ENCODE measurements at places on chromosomes 4 and X.

DNA sequence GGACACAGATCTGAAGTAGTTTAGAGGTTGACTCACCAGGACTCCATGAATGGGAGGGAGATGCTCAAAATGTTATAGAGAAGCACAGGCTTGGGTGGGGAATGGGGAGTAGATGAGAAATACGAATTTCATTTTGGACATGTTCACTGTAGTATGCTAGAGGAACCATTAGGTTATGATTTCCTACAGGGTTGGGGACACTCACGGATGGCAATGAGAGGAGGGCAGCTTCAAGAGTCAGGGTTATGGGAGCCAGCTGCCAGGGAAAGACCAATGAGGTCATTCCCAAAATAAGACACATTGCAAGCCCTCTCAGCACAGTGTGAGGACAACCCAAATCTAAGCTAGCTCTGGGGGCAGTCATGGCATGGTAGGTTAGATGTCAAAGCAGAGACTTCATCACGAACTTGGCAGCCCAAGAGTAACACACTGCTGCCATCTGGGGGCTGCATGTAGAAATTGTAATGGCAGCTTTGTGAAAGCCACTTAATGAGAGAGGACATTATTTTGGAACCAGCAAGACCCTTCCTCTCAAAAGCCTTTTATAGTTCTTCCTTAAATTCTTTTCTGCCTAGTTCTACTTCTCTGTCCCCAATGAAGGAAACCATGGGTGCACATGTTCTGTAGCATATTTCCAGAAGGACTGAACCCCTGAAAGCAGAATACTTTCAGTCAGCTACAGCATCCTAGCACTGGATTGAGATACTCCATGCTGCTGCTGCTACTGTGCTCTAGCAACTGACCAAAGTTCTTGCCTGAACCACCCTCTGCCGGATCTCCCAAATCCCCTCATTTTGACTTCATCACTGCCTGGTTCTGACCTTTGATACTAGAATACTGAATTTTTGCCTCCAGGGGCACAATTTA is 16.2 kb upstream of the ZCCHC12 start:
- no peak for DNase-seq

DNA sequence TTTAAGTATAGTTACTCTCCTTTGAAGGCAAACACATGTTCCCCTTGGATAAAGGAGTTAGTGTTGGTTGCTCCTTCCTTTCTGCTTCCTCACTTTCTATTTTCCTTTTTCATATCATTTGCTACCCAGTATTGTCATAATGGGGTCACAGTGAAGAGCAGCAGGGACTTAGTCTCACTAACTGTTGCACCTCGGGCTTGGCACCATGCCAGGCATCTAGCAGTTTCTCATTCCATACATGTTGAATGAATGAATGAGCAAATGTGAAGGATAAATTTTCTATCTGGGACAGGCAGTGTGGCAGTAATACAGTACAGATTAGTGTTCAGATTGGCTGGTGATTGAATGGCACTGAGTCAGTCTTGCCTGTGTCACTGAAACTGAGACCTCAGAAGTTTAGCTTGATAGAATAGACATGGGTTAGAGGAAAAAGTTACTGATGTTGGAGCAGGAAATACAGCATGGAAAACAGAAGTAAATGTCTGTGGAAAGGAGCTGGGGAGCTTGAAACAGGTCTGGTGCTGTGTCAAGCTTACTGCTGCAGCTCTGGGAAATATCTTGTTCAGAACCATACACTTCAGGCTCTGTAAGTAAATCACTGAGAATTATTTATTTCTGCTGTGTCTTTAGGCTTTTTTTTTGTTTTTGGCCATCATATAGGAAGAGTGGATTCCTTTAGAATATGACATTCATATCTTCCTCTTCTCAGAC is 55.8 kb upstream of the PITX2 start:
- no peak for DNase-seq

DNA sequence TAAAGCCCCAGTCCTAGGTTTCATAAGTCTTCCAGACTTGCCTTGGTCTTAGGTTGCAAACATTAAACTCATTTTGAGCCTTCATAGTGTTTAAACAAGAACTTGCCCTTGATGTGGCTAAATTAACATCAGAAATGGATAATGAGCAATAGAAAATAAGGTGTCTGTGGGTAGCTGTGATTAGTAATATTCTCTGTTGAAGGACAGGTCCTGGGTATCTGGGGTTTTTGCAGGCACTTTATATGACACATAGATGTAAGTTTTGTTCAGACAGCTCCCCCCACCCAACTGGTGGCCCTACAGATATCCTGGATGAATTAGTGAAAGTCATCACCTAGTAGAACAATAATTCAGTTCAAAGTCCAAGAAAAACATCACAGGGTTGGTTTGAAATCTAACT is 272.5 kb downstream of the PTTG2 start:
- no peak for DNase-seq

- no peak for DNase-seq
These were observed 236.9 kb downstream of the CAMK2D start for GRCh38 chr4:113524505-113525186.

DNA sequence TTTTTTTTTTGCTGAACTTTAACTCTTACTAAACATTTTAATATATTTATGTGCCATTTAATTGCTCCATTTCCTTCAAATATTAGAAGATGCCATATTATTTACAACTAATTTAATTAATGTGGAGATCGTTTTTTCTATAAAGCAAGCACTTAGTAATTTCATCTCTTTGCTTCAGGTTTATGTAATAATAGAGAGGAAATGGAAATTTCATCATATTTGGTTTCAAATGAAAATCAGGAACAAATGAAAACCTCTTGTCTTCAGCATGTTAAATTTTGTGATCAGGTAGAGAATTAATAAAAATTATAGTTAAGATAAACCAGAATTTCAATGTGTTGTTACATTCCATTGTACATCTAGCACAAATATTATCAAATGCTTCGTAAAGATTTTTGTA is 120.1 kb downstream of the SYNPO2 start:
- DNase-seq, result no peak

DNA sequence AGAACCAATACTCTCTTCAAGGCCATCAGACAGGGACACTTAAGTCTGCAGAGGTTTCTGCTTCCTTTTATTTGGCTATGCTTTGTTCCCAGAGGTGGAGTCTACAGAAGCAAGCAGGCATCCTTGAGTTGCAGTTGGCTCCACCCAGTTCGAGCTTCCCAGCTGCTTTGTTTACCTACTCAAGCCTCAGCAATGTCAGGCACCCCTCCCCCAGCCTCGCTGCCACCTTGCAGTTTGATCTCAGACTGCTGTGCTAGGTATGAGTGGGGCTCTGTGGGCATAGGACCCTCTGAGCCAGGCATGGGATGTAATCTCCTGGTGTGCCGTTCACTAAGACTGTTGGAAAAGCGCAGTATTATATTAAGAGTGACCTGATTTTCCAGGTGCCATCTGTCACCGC is 12.6 kb upstream of the UGT2B15 start:
- no peak for DNase-seq

DNA sequence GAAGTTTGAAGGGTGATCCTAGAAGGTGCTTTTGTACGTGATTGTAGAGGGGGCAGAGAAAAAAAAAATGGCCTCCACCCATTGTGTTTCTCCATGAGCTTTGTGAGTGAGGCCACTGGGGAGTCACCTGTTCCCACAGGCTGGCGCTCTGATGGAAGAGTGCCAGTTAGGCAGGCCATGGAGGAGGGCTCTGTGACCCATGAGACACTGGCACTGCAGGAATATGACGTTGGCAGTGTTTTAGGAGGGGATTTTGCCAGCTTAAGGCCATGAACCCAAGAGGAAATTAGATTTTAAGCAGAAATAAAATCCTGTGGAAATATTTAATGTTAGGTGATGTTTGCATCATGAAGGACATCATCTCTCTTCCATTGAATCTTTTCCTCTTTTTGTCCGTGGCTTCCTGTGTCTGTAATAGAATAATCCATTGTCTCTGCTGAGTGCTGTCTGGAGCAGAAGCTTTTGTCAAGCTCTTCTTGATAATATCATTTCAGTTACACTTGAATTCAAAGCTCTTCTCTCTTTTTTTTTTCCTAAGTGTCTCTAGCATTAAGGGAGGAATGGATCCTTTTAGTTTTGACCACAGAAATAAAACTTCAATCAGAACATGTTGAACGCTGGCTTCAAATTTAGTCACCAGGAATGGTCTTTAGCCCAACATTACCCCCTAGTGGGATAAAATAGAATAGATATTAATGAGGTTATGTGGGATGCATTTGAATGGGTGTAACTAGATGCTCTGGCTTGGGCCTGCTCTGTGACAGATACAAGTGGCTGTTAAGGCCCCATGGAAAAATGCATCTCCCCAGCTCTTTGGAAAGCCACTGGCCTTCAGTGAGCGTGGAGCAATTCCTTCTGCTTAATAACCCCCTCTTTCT is 41.0 kb upstream of the UCP1 start:
- no peak for DNase-seq

GRCh38 chr4:183443655-183444213 is 702 bp upstream of the CDKN2AIP start:
- peak; percentile 15 for DNase-seq

DNA sequence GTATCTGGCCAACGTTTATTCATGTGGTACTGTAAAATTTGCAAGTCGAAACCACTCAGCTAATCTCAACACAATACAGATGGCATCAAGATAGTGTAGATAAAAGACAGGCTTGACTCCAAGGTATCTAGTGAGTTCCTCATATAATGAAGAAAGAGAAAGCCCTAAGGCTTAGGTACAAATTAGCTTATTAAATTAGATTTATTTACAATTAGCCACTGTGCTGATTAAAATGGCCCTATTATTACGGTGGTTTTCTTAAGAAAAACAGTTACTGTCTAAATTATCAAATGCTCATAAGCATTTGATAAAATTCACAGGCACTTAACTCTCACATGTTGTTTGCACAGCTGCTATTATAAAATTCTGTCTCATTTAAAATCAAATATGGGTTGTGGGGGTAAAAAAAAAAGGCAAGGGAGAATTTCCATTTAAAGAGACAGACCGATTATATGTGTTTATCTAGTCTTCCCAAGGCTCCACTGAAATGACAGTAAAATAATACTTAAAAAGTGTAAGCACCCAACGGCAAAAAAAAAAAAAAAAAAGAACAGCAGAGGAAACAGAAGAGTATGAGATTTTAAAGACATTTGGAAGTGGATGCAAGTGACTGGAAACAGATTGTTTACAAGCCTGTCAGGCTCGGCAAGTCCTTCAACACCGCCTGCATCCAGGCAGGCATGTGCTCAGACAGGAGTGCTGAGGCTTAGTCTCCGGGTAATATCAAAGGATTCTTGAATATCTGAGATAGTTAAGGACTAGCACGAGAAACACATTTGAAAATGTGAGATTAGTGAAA is 55.1 kb downstream of the FAM13A start:
- no peak for DNase-seq

- no peak for DNase-seq
These were observed 111.4 kb upstream of the KLHL13 start for GRCh38 chrX:118228041-118228440.

- no peak for DNase-seq
These were observed 403.2 kb downstream of the KLHL13 start for GRCh38 chrX:117713411-117713810.

GRCh38 chr4:152896811-152897210 is 39.3 kb upstream of the FHDC1 start:
- DNase-seq, result no peak

DNA sequence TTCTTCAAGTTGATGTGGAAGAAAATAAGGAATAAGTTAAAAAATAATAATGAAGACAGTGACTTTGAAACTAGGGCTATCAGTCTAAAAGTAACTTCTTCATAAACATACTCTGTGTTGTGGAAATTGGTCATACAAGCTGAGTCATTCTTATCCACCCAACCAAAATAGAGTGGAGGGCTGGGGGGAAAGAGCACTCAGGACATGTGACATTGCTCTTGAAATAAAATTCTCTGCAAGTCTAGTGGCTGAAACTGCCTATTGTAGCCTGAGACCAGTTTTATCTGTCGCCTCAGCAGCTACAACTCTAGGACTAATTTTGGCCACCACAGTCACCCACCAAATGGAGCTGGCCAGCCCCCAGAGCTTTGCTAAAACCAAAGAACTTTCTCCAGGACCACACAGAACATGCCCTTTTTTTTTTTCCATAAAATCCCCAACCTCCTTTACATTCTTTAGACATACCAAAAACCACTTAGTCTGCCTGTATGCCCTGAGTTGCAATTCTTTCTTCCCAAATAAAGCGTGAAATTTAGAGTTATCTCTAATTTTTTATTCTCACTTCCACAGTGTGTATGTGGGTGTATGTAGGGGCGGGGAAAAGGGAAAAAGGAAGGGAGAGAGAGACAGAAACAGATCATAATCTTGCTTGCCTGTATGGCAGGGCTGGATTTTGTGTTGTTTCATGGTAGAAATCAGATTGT is 23.0 kb upstream of the SLC25A4 start:
- DNase-seq, result no peak

- DNase-seq, result no peak
These were observed 6.1 kb upstream of the MSX1 start for GRCh38 chr4:4853371-4853823.

- DNase-seq, result no peak
These were observed 453.3 kb upstream of the HS3ST1 start for GRCh38 chr4:11881947-11882346.

DNA sequence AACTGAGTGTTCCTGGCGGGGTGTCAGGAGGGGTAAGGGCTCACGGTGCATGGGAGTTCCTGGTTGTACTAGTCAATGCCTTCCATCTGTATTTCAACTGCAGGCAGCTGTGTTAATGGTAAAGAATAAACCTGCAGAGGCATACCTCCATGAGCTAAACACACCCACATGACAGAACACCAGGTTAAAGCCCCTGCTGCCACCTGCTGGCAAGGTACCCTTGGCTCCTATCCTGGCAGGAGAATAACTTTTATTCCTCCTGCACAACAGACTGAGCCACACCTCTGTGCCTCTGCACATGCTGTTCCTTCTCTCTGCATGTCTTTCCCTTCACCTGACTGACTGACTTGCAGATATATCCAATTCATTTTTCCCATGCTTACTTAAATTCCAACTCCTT is 11.1 kb downstream of the ITIH6 start:
- peak; percentile 3 for DNase-seq
